Natural killer cell treated with Interleukin-12 subunit alpha and Interleukin-12 subunit beta and Interleukin-15 and Interleukin-18, amount 100 ng/mL, for 72 hours (primary cell): ENCODE measurements at places on chromosomes 3 and 15. TPM values are rescaled to one million over a fixed set of nuclear protein-coding genes. Genes with fewer than 3 reads are reported as not detected.

Gene GOLGA6B
- total RNA-seq = not detected

Gene TM6SF1
- 23.7 TPM for total RNA-seq

Gene NLGN1
- total RNA-seq = not detected

Gene CHST13
- 0.98 TPM for total RNA-seq

Gene CASR
- not detected for total RNA-seq

Gene IRAK2
- total RNA-seq = 78.4 TPM

Gene EPHA3
- not detected for total RNA-seq

Gene WDR49
- not detected for total RNA-seq

Gene C2CD4B
- total RNA-seq = not detected

Gene TRH
- not detected for total RNA-seq

Gene TPRG1
- 5.0 TPM for total RNA-seq

Gene TLNRD1
- total RNA-seq = 40.7 TPM

Gene EIF1B
- 45.3 TPM for total RNA-seq

Gene FEZF2
- total RNA-seq = not detected

Gene C3orf22
- total RNA-seq = not detected

Gene SECISBP2L
- 33.9 TPM for total RNA-seq

Gene FAM81A
- total RNA-seq = 1.2 TPM

Gene STRA6
- total RNA-seq = not detected

Gene PRTG
- total RNA-seq = not detected

Gene SERPINI1
- total RNA-seq = 2.9 TPM

Gene UBA7
- 89.5 TPM for total RNA-seq

Gene RASL12
- not detected for total RNA-seq

Gene HTR3E
- total RNA-seq = not detected

Gene THRB
- total RNA-seq = not detected

Gene TAGLN3
- total RNA-seq = not detected

Gene GMNC
- total RNA-seq = not detected

Gene SNX4
- total RNA-seq = 43.3 TPM
